Mesothelial cell of epicardium (in vitro differentiated cells): ENCODE measurements at places on chromosomes 2 and 18. TPM values are rescaled to one million over a fixed set of nuclear protein-coding genes. Genes with fewer than 3 reads are reported as not detected.

DNA sequence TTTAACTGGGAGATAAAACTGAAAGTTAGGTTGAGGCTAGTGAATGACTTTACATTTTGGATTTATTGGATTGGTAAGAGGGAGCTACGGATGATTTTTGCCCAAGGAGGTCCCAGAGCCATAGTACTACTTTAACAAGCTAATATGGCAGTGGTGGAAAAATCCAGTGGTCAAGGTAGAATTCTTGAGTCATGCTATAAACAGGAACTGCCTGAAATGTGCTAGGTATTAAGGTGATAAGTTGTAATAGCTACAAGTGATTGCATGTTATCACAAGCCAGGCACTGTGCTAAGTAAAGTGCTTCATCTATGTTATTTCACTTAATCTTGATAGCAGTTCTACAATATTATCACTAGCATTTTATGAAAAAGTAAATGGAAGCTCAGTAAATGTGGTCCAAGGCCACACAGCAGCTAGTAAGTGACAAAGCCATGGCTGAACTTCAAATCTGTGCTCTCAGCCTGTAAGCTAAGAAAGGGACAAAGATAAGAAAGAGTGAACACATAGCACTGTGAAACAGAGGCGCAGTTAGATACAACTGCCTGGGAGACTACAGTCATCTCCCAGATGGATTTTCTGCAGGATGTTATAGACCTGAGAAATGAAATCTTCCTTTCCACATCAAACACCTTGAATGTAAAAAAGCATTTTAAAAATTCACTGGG is 469.6 kb downstream of the TGIF1 start:
- DNase-seq, result no peak

DNA sequence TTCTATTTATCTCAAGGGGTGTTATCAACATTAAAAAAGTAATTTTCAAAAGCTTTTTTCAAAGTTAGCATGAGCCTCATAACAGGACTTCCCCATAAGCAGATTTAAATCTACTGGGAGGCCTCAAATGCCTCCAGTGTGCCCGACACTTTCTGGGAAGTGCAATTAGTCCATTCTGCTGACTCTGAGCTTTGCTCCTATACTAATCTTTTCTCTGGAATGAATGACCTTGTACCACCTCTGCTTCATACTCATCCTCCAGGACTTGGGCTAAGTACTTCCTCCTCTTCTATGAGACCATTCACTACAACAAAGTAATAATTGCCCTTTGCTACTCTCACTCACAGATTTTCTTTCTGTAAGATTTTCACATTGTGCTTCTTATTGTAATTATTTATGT is 111.1 kb downstream of the RIT2 start:
- DNase-seq, result no peak

CYP27C1 gene
- total RNA-seq, result 4.0 to 4.5 TPM (median 4.1 TPM) in 3 replicates

GRCh38 chr2:172050479-172051125 is 34.7 kb upstream of the DLX1 start:
- DNase-seq, result no peak

FBXO15 gene
- 1.6 to 2.3 TPM (median 2.2 TPM) in 3 replicates for total RNA-seq
